CD8-positive, alpha-beta T cell (primary cell): ENCODE measurements at places on chromosomes 1 and 21.

- DNase-seq: peak; percentile 9
Observed at GRCh38 chr1:2921970-2922686, 99.1 kb upstream of the ACTRT2 start.

DNA sequence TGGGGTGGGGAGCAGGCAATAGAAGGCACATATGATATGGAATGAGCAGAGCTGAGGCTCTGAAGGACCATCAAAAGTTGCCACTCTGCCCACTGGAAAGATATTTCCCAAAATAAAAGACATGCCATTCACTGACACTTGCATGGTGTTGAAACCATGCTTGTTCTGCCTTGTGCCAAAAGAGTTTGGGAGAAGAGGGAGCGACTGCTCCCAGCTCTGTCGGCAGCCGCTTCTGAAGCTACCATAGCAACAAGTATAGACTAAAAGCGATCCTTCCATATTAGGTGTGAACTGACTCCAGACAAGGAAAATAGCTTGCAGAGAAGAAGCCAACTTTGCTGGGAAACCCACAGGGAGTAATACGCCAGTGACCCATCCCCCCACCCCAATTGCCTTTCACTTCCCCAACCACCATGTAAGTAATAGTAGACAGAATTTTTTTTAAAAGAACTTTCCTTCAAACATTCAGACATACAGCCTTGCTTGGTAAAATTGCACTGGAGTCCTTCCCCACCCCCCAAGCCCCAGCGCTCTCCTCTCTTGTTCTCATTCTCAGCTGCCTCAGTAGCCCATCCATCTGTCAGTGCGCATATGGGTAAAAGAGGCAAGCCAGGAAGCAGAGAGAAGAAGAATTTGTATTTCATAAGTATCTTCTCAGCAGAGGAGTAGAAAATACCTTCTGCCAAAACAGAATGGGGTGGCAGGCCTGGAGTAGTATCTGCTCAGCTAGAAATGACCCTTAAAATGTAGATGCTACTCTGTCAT, 263.7 kb downstream of the OMA1 start:
- DNase-seq: no peak

GRCh38 chr1:11925938-11926292, 312 bp downstream of the KIAA2013 start:
- DNase-seq: no peak

DNA sequence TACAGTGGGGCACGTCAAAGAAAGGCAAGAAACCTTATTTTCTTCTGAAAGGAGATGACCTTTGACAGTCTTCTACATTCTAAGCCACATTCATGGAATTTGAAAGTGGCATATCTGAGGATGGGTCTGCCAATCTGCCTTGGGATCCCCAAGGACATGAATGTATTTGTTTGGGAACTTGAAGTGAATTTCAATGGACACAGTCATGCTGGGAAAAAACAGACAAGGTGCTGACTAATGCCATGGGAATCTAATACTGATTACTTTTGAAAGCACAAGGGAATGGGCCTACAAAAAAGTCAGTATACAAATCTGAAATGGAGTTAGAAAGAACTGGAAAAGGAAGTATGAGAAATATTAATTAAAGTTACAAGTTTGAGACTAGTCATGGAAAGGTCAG, 128.8 kb downstream of the KCNJ6 start:
- DNase-seq: no peak

GRCh38 chr1:84280912-84281311, 20.6 kb upstream of the SAMD13 start:
- no peak for DNase-seq

DNA sequence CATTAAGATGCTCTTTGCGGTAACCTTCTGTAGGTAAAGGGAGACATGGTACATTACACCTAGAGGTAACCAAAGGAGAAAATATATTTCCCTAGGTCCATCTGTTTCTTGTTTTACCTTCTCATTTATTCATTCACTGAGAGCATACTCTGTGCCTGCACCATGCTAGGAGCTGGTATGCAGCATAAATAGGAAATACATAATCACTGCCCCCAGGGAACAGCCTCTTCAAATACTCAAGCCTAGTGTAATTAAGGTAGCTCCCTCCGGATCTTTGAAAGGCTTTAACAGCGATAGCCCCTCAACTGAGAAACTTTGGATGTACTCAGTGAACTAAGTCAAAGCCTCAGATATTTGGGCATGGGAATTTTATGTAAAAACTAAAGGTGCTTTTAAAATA, 123.6 kb downstream of the GABPA start:
- no peak for DNase-seq

- DNase-seq: peak; percentile 39
Observed at GRCh38 chr1:98053471-98054366, 132.9 kb upstream of the DPYD start.

GRCh38 chr1:225886159-225887029, 2.6 kb downstream of the LEFTY1 start:
- DNase-seq: no peak

GRCh38 chr1:108598340-108598739, 38.4 kb downstream of the EEIG2 start:
- DNase-seq: no peak

GRCh38 chr1:181184621-181185020, 96.1 kb downstream of the IER5 start:
- no peak for DNase-seq

DNA sequence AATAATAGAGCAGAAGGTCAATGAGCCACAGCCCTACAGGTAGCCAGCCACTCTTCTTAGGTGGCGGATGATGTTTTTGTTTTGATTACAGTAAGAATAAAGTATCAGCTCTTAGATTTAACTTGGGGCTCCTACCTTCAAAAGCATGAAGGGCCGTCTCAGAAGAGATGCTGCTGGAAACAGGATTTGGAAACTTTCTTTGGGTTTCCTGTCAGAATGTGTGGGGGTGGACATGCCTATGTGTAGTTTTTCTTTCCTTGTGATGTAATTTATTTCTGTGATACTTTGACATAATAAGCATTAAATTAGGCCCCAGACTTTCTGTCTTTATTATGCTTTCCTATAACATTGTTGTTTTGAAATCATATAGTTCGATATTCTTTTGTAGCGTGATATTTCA, 1.5 kb downstream of the RAP1A start:
- DNase-seq: no peak

GRCh38 chr1:201371276-201371675, 6.2 kb downstream of the TNNT2 start:
- no peak for DNase-seq

- no peak for DNase-seq
Observed at GRCh38 chr1:95223110-95223509, 10.9 kb upstream of the RWDD3 start.

DNA sequence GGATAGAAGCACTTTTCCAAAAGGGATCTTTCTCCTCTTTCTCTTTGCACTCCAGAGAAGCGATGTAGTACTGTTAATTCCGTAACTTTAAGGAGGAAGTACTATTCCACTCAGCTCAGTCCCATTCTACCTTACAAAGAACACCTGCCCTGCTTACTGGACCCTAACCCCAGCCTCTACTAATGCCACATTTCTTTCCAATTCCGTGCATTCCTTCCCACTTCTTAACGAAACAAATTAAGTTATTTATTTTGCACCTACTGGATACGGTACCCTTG, 511 bp downstream of the NDC1 start:
- DNase-seq: no peak

- DNase-seq: no peak
Observed at GRCh38 chr1:113963281-113963906, 15.9 kb upstream of the OLFML3 start.

DNA sequence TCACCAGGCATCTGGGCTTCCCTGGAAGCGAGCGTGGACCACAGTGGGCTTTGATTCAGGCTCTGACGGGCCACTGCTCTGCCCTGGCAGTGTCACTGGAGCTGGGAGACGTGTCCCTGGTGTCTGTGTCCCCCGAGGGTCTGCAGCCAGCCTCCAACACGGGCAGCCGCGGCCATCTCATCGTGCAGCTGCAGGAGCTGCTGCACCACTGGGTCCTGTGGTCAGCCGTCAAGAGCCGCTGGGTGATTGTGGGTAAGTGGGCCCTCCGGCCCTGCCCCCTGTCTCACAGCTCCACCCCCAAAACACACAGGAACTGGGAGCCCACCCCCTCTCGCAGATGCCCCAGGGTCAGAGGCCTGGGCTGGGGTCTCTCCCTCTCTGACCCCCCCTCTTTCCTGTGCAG, 40.7 kb downstream of the DISP3 start:
- no peak for DNase-seq

DNA sequence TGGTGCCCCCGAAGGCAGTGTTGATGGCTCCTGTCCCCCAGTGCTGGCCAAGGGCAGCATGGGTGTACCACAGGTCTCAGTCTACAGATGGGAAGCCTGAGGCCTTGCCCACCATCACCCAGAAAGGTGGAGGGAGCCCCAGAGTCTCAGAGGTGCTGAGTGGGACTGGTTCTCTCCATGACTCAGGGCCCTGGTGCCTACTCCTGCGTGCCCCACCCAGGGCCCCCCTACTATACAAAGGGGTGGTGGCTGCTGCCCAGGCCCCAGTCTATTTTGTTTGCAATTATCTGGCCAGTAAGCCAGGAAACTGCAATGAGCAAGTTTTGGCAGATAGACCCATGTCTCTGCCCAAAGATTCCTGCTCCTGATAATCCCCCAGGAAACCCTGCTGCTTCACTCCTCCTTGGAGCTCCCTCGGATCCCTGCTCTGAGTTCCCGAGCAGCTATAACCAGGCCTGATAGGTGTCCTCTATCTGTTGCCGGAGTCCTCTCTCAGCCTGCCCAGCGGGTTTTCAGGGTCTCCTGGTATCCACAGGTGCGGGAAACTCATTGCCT, 41.7 kb downstream of the EDN2 start:
- no peak for DNase-seq

- no peak for DNase-seq
Observed at GRCh38 chr1:209414803-209415329, 168.6 kb upstream of the CAMK1G start.

- no peak for DNase-seq
Observed at GRCh38 chr1:64829411-64830029, 84.6 kb downstream of the RAVER2 start.

DNA sequence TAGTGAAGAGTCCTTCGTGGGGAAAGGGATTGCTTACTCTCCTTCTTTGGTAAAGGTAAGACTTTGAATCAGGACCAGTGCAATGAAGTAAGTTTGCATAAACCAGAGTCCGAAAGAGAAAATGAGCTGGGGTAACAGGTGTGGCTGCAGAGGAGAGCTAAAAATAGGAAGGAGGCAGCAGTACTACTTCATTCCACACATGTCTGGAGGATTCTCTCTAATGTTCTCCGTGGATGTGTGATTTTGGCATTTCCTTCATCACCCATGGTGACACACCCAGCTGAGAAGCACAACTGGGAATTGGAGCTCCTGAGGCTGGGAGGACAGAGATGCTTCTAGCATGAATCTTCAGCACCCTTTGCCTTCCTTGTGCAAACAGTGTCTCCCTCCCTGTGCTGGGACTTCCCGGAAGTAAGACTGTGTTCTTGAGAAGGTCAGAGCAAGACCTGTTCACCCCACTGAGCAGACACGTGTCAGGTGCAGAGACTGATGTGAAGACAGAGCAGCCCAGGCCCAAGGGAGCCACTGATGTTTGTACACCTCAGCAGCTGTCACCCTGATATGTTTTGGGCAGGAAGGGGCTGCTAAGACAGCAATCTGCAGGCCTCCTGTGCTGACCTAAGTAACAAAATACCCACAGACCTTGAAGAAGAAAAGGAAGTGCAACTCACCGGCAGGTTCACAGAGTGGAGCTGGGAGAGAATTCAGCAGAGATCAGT, 13.3 kb downstream of the FCRL1 start:
- DNase-seq: no peak

DNA sequence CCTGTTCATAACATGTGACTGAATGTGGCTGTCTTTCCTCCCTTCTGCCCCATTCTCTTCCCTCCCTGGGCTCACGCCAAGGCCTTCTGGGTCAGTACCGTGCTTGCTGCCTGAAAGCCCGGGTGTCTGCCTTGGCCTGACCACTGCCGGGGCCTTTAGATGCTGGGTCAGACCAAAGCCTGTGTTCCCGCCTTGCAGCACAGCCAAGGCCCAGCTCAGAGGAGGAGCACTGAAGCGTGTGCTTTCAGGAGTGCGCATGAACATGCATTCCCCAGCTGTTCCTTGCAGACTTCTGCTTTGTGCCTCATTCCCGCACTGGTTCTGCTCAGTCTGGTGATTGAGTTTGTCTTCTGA, 27.0 kb upstream of the SARS1 start:
- no peak for DNase-seq

DNA sequence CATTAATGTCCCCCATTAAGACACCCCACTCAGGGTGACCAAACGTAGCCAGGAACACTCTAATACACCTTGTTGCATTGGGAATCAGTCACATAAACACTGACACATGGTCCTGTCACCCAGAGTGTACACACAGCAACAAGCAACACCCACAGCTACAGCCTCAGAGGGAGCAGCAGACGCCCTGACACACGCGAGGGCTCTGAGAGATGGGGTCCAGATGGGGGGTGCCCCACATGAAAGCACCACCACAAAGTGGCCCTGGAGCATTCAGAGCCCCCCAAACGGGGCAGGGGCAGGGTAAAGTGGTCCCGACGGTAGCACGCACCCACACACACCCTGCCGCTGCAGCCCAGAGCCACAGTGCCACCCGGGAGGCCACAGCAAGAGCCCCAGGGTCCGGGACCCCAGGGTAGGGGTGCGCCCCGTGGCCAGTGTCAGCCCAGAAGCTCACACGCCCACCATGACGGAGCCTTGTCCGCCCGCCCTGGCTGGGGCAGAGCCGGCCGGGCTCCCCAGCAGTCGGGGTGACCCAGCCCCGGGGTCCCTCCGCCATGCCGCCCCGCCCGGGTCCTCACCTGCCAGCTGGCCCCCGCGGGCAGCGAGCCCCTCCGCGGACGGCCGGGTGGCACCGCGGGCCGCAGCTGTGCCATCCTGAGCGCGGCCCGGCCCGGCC, 47.3 kb downstream of the RAP1GAP start:
- no peak for DNase-seq

DNA sequence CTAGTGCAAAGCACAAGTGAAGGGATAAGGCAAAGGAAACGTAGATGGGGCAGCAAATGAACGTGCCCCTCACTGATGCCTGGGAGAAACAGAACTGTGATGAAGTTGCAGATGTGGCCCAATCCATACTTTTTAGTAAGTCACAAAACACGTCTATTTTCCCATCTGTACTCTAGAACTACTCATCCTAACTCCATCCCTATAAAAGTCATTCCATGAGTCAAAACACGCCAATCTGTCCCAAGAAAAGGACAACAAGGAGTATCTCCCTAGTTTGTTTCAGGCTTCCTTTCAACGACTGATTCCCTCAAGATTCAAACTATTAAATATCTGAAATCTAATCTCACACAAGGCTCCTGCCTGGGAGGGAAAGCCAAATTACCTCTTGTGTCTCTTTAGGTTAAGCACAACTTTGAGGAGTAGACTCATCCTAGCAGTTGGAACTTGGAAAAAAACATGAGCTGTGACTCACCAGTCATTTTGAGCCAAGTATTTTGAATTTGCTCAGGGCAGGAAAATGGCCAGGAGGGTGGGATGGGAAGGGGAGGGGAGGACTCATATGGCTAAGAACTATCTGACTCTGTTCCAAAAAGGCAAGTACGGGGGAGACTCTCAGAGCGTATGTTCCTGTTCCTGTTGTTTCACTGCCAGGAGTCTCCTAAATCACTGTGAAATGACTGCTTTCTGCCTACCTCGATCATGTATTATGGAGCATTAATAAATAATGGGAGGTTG, 214.5 kb upstream of the CAMK1G start:
- DNase-seq: no peak
